GM18507 (cell line): ENCODE measurements at places on chromosomes 2 and 18.
A peak's percentile ranks its signal among the peaks of the same experiment; 100 is the strongest.

GRCh38 chr2:172864182-172864581, 128.5 kb downstream of the RAPGEF4 start:
- peak; percentile 15 for DNase-seq

GRCh38 chr2:213274143-213274542, 10.1 kb upstream of the SPAG16 start:
- no peak for DNase-seq

GRCh38 chr2:201520201-201520600, 68.7 kb downstream of the STRADB start:
- DNase-seq = no peak

- DNase-seq = peak; percentile 59
Measured at GRCh38 chr18:48676756-48677368, 138.0 kb downstream of the CTIF start.

DNA sequence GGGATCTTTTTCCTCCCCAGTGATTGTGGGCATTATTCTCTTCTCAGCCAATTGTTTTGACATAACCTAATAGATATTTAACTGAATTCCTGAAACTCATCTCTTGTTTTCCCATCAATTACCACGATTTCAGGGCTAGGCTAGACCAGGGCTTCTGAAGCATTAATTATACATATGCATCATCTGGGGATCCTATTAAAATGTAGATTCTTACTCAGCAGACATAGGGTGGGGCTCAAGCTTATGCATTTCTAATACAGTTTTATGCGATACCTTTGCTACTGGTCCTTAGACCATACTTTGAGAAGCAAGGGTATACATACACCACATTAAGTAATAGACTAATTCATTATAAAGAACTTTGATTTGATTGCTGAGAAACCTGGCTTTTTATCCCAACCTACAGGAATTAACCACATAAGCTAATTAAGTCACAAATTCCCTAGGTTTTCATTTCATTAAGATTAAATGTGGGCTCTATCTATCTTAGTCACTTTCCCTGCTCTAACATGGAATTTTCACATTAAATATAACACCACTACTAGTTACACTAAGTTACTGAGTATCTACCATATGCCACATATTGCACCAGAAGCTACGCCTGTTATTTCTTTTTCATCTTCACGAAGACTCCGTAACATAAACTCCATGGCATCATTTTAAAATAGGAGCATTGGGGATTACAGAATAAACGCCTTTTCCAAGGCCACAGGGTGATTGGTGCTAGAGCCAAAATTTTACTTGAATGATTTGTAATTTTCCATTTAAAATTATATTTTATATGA, 417.5 kb downstream of the DPP10 start:
- DNase-seq = no peak

GRCh38 chr2:190362894-190363293, 19.5 kb downstream of the INPP1 start:
- no peak for DNase-seq

DNA sequence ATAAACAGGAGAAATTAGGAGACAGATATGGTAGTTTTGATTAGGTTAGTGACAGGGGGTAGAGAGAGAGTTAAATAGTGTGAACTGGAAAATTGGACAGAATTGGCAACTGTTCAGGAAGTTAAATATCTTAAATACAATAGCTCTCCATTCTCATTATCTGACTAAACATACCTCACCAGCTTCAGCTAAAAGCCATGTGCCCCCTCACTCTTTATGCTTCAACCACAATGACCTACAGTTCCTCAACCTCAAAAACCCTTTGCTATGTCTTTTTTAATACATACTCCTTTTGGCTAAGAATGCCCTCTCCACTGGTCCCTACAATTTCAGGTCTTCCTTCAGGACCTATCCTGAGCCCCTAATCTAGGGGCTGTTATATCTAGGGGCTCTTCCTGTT, 740.2 kb upstream of the ZEB2 start:
- no peak for DNase-seq

GRCh38 chr2:167192833-167193232, 304.6 kb downstream of the XIRP2 start:
- no peak for DNase-seq
